ENCODE measurements at places on chromosomes 5 and 9.

DNA sequence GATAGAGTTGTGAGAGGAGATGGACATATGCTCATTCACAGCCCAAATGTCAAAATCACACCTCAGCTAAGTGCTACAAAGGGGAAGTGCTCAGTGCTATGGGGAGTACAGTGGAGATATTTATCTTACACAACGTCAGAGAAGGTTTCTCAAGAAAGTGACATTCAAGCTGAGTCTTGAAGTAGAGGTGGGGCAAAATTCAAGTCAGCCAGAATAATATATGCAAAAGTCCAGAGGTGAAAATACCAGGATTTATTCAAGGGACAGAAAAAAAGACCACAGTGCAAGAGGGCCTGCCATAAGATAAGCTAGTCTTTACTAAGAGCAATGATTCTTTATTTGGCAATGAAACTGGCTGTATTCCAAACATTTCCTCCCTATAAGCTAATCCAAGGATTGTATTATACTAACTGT is 327.8 kb upstream of the PIK3R1 start:
- DNase-seq, result no peak

- DNase-seq, result peak; percentile 40
Measured at GRCh38 chr9:76756268-76756640, 8.0 kb upstream of the PCA3 start.

DNA sequence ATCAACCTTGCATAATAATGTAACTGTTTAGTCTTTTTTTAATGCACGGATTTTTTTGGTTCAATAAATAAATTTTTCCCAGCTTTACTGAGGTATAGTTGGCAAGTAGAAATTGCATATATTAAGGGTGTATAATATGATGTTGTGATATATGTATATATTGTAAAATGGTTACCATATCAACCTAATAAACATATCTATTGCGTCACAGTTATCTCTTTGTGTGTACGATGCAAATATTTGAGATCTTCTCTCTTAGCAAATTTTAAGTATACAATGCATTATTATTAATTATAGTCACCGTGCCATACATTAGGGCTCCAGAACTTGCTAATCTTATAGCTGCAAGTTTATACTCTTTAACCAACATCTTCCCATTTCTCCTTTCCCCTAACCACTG is 57.2 kb upstream of the TMEM161B start:
- DNase-seq, result no peak

DNA sequence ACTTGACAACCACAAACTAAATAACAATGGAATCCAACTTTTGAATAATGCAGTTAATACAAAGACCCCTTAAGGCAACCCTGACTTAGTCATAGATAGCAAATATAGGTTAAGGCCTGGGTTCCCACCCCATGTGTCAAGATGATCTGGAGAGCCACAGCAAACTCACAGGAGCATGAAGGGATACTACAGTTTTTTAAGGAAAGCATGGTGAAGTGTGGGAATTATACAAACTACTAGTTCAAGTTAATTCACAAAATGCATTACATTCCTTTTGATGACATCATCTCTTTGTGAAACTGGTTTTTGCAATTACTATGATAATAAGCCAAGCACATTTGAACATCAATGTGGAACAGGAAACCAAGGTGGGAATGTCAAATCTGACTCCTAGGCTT is 50.6 kb downstream of the LHFPL2 start:
- DNase-seq, result no peak
